NCI-H1417 (cell line): ENCODE measurements at places on chromosomes 2 and 18.

DNA sequence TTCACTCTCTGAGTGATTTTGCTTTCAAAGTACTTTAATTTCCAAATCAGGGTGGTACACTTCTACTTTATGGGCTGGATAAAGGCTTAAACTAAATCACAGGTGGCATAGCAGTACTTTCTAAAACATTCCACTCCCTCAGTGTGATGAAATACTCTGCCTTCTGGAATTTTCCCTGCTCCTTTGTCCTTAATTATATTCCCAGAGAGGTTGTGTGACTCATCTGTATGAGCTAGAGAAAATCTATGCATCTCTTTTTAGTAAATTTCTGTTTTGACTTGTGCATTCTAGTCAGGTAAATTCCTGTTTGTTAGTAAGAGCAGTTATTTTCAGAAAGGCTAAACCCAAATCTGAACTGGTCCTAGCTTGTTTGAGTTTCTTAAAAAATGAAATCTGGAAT lies 29.0 kb upstream of the PLA2R1 start:
- DNase-seq, result no peak

GRCh38 chr18:44789710-44790109 lies 109.0 kb downstream of the SETBP1 start:
- no peak for DNase-seq

GRCh38 chr18:79975985-79976680 lies 11.7 kb downstream of the HSBP1L1 start:
- no peak for DNase-seq

- no peak for DNase-seq
Observed at GRCh38 chr2:158580760-158581159, 124.0 kb downstream of the PKP4 start.

DNA sequence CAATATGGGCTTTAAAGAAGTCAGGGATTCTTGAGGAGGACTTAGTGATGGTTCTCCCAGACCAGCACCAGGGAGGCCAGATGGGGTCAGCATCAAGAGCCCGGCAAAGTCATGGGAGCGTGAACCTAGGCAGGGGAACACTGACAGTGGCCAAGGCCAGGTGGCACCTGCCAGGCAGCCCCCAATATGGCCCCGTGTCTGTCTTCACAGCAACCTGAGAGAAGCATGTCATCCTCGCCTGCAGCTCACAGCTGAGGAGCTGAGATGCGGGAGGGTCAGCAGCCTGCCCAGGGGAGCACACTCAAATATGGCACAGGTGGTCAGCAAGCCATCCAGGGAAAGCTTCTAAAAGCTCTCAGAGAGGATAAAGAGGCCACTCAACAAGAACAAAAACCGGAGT lies 105.7 kb upstream of the GPC1 start:
- peak; percentile 28 for DNase-seq

DNA sequence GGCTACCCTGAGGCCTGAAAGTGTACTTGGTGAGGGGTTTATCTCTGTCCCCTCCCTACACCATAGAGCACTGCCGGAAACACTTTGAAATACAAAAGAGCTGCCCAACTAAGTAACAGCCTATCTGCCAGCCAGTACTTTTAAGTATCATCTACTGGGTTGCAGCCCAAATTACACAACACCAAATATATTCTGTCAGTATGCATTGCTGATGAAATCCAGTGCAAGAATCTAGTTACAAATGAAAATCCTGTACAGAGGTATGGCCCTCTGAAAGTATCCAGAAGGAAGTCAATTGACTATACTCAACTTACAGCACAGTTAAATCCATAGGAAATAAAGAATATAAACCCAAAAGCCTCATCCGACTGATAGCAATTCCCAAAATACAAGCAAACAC lies 280.8 kb downstream of the CCDC85A start:
- no peak for DNase-seq

- DNase-seq, result no peak
Observed at GRCh38 chr2:198587240-198587639, 782.8 kb downstream of the PLCL1 start.

GRCh38 chr18:37222999-37223378 lies 342.6 kb downstream of the CELF4 start:
- no peak for DNase-seq

DNA sequence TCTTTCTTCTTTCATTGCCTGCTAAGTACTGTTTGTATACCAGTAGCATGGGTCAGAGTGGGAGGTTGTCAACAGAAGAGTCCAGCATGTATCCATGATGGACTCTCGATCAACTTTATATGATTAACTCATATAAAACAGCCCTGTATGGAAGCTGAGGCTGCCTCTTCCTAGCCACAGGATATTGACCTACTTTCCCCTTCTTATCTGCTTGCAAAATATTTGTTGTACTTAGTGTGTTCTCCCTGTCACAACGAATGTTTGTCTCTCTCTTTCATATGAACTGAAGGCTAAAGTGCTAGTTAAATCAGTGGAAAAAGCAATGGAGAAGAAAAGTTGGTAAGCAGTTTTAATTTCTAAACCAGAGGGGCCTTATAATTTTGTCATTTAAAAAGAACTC lies 17.8 kb downstream of the MYO1B start:
- no peak for DNase-seq

DNA sequence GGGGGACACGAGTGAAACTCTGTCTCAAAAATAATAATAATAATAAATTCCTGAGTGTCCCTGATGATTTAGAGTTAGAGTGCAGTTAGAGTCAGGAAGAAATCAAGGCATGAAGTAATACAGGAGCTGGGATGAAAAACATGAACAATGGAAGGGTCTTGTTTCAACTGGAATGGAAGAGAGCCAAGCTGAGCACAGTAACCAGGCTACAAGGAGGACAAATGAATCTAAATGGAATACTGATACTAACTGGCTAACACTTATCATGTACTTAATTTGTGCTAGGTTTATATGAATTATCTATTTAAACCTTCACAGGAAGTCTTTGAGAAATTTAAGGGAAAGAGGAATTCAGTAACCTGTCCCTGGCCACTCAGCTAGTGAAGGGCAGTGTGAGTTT lies 38.8 kb upstream of the PSME4 start:
- no peak for DNase-seq

- DNase-seq, result no peak
Observed at GRCh38 chr2:23397478-23397877, 12.5 kb downstream of the KLHL29 start.

- no peak for DNase-seq
Observed at GRCh38 chr18:28065793-28066186, 111.1 kb downstream of the CDH2 start.

- no peak for DNase-seq
Observed at GRCh38 chr2:129935118-129935517, 44.3 kb upstream of the RAB6C start.

DNA sequence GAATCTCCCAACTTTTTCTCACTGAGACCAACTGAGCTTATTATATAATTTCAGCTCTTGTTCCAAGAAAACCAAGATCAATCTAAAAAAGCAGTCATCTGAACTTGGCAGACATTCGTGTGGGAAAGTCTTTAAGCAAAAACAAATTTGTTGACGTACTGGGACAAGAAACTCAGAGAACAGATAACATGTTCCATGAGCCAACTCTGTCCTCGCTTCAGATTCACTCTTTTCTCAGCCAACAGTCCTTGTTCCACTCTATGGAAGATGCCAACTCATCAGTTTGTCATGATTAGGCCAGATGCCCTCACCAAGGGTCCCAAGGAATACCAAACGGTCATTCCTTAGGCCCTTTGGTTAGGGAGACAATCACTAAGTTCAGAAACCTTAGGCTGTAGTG lies 224.2 kb upstream of the CTAGE1 start:
- DNase-seq, result no peak

DNA sequence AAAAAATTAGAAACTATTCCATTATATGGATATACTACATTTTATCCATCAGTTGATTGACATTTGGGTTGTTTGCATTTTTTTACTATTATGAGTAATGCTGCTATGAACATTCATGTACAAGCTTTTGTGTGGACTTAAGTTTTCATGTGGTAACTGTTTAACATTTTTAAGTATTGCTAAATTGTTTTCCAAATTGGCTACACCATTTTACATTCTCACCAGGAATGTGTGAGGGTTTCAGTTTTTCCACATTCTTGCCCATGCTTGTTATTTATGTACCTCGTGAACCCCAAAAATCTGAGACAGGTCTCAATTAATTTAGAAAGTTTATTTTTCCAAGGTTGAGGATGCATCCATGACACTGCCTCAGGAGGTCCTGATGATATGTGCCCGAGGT lies 3.1 kb upstream of the TXNL4A start:
- no peak for DNase-seq

DNA sequence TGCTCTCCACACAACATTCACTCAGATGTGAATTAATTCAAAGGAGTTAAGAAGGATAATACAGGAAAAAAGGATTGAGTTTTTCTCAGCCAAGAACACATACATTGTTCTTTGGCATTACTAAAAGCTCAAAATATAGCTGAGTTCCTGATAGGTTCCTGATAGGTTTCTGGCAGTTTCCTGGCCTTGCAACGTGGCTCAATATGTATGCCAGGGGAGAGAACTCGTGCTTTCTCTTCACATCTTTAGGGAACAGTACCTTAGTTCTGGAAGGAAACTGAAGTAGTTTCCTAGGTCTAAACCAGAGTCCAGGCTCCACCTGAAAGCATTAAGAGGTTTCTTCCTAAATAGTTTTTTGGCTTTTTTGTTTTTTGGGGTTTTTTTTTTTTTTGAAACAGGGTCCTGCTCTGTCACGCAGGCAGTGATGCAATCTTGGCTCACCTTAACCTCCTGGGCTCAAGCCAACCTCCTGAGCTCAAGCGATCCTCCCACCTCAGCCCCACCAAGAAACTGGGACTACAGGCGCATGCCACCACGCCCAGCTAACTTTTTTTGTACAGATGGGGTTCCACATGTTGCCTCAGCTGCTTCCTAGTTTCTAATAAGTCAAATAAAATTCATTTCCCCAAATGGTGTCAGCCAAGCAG lies 42.8 kb downstream of the ESCO1 start:
- no peak for DNase-seq

DNA sequence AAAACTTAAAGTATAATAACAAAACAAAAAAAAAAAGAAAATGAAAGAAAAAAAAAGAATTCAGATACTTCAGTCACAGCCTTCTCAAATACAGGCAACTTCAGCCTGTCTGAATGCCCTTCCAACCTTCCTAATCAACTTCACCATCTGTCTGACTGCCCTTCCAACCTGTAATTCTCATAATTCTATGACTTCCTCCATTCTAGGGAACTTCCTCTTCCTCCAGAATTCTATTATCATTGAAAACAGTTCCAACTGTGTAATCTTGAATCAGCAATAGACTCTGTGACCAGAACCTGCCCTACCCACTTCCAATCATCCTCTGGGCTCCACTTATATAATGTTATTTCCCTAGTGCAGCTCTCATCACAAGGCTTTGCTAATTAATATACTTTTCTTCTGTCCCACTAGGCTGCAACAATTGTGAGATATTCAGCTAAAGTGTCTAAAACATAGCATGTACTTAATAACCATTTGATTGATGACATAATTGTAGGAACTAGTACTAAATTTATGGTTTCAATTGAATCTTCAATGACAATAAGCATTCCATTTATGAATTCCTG lies 127.3 kb downstream of the UPP2 start:
- DNase-seq, result no peak

DNA sequence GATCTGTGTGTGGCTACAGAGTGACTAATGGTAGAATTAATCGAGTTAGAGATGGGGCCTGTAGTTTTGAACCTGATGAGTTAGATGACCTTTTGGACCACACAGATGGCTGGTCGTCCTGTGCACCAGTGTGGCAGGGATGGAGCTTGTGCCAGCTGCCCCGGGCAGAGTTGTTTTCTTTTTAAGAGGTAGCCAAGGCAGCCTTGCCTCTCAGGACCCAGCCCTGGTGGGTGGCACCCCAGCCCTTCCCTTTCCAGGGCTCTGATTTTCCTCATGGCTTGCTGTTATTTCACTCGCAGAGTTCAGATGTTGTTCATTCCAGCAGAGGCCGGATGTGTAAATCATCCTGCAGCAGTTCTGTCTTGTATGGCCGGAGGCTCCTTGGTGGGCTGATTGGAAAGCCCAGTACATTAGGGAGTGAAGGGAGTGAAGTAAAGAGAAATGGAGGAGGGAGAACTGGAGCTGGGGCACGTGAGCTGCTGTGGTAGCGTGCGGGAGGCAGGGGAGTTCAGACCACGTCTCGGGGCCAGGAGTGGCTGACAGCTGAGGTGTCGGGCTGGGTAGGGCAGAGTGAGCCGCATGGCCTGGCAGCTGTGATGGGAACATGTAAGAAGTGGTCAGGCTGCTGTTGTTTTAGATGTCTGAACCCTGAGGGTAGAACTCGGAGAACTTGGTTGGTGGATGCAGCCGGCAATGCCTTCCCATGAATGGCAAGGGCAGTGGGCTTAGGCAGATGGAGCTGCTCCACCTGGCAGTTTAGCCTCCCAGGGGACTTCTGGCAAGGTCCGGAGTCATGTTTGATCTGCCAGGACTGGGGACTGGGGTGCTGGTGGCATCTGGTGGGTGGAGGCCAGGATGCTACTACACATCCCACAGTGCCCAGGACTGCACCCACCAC lies 28.8 kb downstream of the ASAP2 start:
- no peak for DNase-seq

- no peak for DNase-seq
Observed at GRCh38 chr18:63356272-63356896, 10.6 kb downstream of the KDSR start.

DNA sequence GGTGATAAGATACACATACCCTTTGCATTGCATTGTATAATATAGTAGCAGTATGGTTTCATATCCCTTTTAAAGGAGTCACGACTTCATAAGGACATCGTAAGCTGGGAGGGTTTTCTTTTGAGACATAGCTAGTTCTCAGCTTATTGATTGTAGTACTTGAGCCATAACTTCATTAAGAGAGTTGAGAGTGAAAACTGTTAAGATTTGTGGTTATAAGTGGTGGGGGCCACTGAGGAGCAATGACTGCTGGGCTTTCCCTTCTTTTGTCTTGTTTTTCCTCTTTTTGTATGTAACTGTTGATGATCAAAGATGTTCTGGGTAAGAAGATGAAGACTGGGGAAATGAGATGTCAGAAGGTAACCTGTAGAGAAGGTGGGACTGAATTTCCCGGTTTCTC lies 11.0 kb downstream of the EIF5B start:
- no peak for DNase-seq

DNA sequence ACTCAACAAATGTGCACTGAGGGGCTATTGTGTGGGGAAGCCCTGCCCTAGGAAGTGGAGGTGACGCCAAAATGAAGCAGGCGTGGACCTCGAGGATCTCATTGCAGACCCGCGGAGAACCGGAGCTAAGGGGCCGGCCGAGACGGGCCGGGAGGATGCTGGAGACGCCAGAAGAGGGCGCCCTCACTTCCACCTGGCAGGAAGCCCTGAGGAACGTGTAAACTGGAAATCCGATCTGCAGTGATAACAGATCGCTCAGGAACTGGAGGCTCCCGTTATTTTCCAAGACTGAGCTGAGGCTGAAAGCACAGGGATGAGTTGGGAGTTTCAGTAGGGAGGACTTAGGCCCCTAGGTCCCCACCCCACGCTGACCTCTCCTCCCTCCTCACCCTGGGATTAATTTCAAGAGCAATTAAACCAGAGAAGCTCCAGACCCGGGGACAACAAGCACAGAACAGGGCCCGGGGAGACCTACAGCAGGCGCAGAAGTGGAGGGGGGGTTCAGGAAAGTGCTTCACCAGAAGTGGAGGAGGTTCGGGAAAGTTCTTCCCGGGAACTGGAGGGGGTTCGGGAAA lies 7.7 kb upstream of the COL6A3 start:
- peak; percentile 6 for DNase-seq
